ENCODE measurements at places on chromosomes 5 and 9. TPM values are rescaled to one million over a fixed set of nuclear protein-coding genes. Genes with fewer than 3 reads are reported as not detected.

The CCL21 gene
- total RNA-seq = not detected

- DNase-seq = peak; percentile 34
Measured at GRCh38 chr9:87950765-87951488, 23.4 kb downstream of the CDK20 start.

GRCh38 chr5:10018201-10019069 is 231.3 kb downstream of the ATPSCKMT start:
- peak; percentile 88 for DNase-seq

DNA sequence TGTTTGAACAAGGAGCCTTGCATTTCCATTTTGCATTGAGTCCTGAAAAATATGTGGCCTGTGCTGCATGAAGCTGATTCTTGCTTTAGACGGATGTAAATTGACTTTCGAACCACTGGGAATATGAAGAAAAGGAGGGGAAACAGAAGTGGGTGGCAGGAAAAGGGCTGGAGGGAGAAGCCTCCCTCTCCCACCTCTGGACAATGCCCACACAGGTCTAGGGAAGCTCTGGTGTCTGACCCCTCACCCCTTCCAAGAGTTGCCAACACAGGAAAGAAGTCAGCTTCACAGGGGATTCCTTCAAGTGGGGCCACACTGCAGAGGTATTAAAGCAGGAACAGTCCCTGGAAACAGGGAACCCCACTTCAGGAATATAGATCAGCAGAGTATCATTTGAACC is 52.2 kb downstream of the ZNF366 start:
- no peak for DNase-seq

The CDC42SE2 gene
- total RNA-seq = 77.3 TPM

GRCh38 chr5:126098330-126099017 is 324.7 kb upstream of the GRAMD2B start:
- no peak for DNase-seq

DNA sequence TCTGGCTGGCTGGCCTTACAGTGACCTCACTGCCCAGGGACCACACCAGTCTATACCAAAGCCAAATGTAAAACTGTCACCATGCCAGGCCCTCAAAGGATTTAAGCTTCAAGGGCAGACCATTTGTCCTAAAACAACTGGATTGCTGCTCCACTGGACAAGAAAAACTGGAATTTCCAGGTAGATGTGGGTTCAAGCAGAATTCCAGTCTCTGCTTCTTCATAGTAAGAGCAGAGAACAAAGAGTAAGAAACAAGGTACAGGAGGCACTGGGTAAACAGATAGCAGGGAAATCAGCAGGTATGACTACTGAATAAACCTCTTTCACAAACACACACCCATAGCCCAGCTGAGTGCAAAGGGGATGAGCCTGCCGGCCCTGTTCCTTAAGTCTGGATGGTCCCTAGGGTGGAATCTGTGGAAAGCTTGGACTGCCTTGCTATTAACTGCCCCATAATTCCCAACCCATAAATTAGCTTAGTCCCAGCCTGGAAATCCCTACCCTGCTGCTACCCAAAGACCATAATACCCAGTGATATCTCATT is 5.5 kb downstream of the B4GALT1 start:
- peak; percentile 69 for DNase-seq
